ENCODE measurements at places on chromosomes 3 and 15.

DNA sequence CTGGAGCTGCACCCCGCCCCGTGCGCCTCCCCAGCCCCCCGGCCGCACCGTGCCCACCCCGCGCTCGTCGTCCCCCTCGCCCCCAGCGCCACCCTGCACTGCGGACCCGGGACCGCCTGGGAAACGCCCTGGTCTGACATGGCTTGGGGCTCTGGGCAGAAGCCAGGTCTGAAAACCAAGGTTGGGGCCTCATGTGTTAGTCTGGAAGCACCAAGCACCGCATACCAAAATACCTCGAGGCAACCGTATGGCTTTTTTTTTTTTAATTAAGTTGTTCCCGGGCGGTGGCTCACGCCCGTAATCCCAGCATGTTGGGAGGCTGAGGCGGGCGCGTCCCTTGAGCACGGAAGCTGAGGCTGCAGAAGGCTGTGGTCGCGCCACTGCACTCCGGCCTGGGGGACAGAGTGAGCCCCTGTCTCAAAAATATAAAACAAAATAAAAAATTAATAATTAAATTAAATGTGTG is 91.5 kb upstream of the CHD2 start:
- ATAC-seq = peak; percentile 3

DNA sequence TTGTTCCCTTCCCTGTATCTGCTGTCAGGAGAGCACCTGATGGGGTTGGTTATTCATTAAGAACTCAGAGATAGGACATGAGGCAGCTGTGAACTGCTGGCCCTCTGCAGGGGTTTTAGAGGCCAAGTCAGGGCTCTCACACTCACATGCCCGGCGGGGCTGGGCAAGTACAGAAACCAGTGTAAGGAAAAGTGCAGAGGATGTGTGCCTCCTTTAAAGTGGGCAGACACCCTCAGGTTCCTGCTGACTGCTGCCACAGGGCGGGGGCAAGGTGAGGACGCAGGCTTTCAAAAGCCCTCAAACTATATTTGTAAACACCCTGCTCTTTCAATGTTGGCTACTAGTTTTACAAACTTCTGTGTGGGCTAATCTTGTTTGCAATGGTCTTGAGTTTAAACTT is 22.4 kb downstream of the CXCR6 start:
- ATAC-seq = no peak

- no peak for ATAC-seq
Measured at GRCh38 chr15:43534897-43535296, 17.5 kb downstream of the MAP1A start.

- no peak for ATAC-seq
Measured at GRCh38 chr15:70851889-70852288, 2.1 kb downstream of the LARP6 start.

GRCh38 chr3:192433704-192434103 is 293.6 kb downstream of the FGF12 start:
- no peak for ATAC-seq

- no peak for ATAC-seq
Measured at GRCh38 chr15:27638958-27639357, 460.2 kb downstream of the OCA2 start.

DNA sequence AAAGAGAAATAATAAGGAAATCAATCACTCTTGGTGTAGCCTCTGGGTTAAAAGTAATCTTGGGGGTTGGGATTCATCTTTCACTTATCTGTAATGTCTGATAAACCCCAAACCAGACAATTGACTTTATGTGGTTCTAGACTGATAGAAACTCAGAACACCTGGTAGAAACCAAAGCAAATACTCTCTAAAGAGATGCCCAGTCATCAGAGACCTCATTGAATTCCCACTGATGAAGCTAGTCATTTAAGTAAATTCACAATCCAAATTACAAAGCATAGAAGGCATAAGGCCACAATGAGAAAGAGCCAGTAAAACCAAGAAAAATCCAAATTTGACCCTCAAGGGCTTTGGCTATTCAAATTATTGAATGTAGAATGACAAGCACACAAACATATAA is 250.6 kb downstream of the MBNL1 start:
- ATAC-seq = peak; percentile 28

- ATAC-seq = no peak
Measured at GRCh38 chr3:154100556-154100955, 20.6 kb upstream of the ARHGEF26 start.

GRCh38 chr3:11603628-11604027 is 40.1 kb downstream of the VGLL4 start:
- no peak for ATAC-seq

- ATAC-seq = no peak
Measured at GRCh38 chr3:192578729-192579128, 148.6 kb downstream of the FGF12 start.

- ATAC-seq = no peak
Measured at GRCh38 chr15:60643555-60643954, 164.6 kb upstream of the ICE2 start.

DNA sequence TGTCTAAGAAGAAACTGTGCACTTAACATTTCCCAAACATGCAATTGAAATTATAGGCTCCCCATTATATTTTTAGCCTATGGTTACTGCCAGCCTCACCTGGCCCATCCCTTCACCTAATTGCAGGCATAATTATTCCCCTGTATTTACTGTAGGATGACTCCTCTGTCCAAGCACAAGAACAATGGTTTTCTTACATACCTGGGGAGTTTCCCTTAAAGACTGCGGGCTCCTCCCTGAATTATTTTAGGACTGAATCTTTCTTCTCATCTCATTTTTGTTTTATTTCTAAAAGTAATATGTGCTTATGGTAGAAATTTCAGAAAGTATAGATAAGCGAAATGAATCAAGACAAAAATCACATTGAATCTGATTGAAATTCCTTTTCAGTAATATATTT is 11.4 kb downstream of the TM4SF1 start:
- no peak for ATAC-seq

DNA sequence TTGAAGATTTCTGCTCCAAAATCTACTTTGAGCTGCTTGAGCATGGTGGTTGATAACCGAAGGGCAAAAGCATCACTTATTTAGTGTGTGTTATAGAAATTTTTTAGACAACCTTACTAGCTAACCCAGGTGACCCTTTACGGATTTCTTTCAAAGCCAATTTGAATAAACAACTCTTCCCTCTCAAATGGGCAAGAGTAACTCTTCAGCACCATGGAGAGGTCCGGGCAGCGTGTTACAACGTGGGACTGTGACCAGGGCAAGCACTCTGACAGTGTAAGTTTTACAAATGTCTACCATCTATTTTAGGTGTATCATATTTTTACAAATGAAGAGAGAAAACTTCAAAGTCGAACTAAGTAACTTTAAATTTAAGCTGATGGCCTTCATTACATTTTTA is 471.8 kb downstream of the MFSD1 start:
- ATAC-seq = no peak

DNA sequence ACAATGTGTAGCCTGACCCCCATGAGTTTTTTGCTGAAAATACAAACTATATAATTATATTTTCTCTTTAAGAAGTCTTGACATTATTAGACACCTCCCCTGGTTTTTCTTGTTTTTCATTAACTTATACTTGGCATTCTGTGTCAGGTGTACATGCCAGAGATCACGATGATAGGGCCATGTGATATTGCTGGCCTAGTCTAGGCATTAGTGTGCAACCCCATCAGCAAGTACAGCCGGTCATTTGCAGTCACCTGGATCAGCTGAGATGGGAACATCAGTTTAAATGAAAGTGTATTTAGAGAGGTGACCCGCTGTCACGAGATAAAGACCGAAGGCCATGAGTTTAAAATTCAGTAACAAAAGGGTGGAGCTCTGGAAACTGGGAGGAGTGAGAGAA is 12.6 kb upstream of the SPPL2A start:
- no peak for ATAC-seq

DNA sequence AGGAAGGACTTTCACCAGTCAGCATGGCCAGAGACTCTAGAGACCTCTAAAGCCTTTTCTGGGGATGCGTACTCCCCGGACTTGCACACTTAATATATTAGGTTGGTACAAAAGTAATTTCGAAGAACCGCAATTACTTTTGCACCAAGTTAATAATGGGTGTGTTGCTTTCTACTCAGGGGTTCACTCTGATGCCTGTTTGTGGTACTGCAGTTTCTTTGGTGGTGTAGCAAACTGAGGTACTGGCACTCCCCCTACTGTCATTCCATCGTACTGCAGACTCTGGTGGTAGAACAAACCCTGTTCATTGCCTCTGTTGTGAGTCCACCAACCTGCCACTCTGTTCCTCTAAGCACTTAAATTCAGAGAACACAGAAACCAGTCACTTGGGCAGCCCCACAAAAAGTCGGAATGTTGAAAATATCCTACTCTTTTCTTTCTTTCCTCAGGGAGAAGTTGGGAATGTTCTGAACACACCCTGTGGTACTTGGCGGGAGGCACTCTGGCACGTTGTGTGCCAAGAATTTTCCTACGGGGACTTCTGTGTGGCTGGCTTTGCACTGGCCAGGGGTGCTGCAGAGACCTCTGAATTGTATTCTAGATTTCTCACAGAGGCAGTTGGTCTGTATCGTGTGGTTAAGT is 46.3 kb downstream of the GABRG3 start:
- ATAC-seq = no peak

DNA sequence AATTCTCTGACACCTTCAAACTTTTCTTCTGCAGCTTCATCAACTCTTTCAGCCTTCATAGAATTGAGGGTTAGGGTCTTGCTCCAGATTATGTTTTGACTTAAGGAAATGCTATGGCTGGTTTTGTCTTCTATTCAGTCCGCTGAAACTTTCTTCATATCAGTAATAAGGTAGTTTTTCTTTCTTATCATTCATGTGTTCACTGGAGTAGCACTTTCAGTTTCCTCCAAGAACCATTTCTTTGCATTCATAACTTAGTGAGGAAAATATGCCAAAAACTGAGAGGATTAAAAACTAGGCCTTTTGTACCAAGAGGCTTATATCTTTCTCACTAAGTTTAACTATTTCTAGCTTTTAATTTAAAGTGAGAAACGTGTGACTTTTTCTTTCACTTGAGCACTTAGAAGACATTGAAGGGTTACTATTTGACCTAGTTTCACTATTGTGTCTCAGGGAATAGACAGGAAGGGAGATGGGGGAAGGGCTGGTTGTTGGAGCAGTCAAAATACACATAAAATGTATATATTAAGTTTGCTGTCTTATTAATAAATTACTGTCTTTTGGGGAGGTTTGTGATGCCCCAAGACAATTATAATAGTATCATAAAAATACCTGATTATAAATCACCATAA is 1110.1 kb downstream of the TBL1XR1 start:
- ATAC-seq = no peak

DNA sequence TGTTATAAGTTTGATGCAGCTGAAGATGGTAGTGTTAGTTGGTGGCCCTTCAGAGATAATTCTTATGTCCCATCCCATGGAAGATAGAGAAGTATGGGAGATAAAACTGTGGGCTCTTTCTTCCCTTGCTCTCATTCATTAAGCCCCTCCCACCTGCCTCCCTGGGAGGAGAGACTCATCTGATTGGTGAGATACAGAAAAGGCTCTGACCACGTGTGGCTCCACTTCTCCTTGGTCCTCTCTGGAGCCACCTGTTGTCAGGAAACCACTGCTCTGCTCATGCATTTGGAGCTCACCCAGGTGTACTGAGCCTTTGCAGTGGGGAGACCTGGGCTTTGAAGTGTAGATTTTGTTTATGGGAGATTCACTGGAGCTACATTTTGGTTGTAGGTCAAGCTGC is 293.2 kb upstream of the RASGRP1 start:
- no peak for ATAC-seq

DNA sequence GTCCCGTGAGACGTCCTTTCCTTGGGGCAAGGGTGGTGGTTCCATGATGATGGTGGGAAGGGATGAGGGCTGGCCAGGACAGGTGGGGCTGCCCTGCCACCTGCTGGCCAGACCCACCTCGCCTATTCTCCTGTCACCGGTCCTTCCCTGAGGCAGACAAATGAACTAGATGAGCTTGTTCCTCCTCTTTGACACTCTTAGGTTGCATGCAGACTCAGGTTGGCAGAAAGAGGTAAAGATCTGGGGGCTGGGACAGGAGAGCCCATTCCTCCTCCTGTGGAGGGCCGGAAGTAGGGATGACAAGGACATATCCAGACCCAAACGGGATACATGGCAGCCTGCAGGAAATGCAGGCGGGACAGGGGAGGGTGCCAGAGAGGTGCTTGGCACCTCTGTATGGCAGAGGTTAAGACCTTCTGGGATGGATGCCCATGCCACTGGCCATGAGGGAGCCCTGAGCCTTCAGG is 38.6 kb downstream of the ACSBG1 start:
- ATAC-seq = peak; percentile 80

DNA sequence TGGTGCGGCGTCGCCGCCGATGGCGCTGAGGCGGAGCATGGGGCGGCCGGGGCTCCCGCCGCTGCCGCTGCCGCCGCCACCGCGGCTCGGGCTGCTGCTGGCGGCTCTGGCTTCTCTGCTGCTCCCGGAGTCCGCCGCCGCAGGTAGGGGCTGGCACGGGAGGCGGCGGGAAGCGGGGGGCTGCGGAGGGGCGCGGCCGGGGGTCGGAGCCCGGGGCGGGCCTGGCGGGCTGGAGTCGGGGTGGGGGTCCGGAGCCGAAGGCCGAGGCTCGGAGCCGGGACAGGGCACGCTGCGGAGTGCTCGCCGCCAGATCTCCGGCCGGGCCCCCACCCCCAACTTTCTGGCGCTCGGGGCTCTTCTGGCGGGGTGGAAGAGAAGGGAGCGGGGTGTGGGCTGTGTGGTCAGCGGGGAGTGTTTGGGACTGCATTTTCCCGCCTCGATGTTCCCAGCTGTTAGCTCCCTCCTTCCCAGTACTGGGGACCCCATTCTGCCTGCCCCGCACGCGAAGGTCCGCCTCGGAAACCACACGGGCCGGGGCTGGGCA is 299 bp downstream of the TYRO3 start:
- ATAC-seq = no peak

GRCh38 chr15:29632671-29633406 is 189.4 kb downstream of the TJP1 start:
- ATAC-seq = no peak

DNA sequence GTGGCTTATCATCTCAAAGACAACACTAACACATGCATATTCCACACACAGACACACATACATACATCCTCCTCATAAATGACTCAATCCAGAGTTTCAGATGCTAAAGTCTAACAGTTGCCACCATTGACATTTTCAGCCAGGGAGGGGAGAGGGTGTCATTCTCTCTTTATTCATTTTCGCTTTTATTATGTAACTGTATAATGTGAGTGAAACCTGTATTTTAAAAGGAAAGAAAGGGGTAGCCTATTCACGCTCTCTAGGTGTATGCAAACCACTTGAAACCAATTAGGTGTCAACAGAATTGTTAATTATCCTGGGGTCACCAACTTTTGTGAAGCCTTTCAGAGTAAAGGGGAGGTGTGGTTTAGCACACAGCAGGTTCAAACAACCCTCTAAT is 1282.9 kb downstream of the ROBO2 start:
- ATAC-seq = no peak

GRCh38 chr3:65785065-65785645 is 253.6 kb downstream of the MAGI1 start:
- ATAC-seq = no peak

DNA sequence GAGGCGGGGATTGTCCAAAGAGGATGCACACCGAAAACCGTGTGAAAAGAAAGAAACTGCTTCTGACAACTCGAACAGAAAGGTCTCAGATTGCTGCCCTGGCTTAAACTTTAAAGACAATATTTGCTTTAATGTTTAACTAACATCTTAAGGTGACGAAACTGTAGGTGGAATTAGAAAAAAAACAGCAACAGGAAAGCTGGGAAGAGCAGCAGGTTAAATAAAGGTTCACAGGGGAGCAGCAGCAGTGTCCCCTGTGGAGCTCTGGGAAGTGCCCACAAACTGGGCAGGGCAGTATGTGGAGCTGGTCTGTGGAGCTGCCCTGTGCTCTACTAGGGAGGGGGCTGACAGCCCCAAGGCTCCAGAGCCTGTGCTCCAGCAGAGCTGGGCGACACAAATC is 25.4 kb downstream of the RUVBL1 start:
- no peak for ATAC-seq

- ATAC-seq = no peak
Measured at GRCh38 chr3:64650715-64651114, 37.1 kb downstream of the ADAMTS9 start.

Data from stimulated activated memory B cell treated with anti-CD40 and anti-IgM and Interleukin-4, amounts not matched to agents 10 μg/mL and 1 μg/mL and 100 μg/mL, for 72 hours (primary cell).